Keratinocyte (primary cell): ENCODE measurements at places on chromosomes 7 and 10. TPM values are rescaled to one million over a fixed set of nuclear protein-coding genes. Genes with fewer than 3 reads are reported as not detected.

GRCh38 chr7:27263781-27264180 lies 21.2 kb downstream of the EVX1 start:
- no peak overlapping the region for H3K27ac ChIP-seq
- no peaks in the 10 kb centered on the region for H3K36me3 ChIP-seq

DNA sequence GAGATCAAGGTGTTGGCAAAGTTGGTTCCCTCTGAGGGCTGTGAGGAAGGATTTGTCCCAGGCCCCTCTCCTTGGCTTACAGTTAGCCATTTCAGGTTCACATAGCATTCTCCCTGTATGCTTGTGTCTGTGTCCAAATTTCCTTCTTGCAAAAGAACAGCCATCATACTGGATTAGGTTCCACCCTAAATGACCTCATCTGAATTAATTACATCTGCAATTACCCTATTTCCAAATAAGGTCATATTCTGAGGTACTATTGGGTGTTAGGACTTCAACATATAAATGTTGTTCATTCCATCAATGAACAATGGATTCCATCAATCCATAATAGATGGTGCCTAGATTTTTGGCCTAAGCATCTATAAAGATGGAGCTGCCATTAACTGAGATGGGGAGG lies 16.2 kb upstream of the LRRC17 start:
- H3K27me3 ChIP-seq = no peaks in the 10 kb centered on the region
- no peak overlapping the region for H3K4me3 ChIP-seq
- no peak for DNase-seq
- no peaks in the 10 kb centered on the region for H3K36me3 ChIP-seq
- H3K4me1 ChIP-seq = peaks cover 14% of the 10 kb centered on the region
- no peak overlapping the region for H3K27ac ChIP-seq

GRCh38 chr7:140136073-140136472 lies 40.7 kb downstream of the KDM7A start:
- no peak for DNase-seq
- no peak overlapping the region for H3K27ac ChIP-seq
- H3K27me3 ChIP-seq = no peaks in the 10 kb centered on the region
- peaks cover 4% of the 10 kb centered on the region for H3K36me3 ChIP-seq

DNA sequence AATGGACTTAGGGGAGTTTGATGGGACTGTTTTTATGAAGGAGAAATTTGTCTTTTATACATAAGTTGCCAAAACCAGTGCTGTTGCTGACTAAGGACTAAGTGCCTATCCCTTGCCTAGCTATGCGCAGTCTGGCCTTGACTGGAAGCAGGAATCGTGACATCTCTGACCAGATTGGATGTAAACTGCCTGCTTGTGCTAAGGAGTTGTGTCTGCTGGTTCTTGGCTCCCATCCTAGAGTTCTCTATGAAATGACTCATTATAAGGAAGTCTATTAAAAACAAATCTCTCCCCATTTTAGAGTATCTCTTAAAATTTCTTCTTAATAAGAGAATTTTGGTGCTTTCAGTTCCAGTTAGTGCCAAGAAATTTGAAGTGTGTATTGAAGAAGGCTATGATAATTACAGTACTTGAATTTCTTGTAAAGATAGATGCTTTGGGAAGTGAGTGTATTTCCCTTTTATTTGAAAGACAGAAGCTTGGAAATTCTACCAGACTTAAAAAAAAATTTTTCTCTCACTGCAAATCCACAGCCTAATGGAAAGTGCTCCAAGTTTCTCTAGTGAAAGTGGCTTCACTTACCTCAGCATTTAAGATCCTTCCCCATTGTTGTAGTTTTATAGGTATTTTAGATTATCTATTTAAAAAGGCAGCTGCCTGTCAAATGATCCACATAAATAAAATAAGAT lies 77.6 kb downstream of the BICC1 start:
- H3K36me3 ChIP-seq = no peaks in the 10 kb centered on the region
- peaks cover 8% of the 10 kb centered on the region for H3K4me1 ChIP-seq
- DNase-seq = no peak
- no peaks in the 10 kb centered on the region for H3K27me3 ChIP-seq
- H3K4me3 ChIP-seq = no peak overlapping the region
- no peak overlapping the region for H3K27ac ChIP-seq

DNA sequence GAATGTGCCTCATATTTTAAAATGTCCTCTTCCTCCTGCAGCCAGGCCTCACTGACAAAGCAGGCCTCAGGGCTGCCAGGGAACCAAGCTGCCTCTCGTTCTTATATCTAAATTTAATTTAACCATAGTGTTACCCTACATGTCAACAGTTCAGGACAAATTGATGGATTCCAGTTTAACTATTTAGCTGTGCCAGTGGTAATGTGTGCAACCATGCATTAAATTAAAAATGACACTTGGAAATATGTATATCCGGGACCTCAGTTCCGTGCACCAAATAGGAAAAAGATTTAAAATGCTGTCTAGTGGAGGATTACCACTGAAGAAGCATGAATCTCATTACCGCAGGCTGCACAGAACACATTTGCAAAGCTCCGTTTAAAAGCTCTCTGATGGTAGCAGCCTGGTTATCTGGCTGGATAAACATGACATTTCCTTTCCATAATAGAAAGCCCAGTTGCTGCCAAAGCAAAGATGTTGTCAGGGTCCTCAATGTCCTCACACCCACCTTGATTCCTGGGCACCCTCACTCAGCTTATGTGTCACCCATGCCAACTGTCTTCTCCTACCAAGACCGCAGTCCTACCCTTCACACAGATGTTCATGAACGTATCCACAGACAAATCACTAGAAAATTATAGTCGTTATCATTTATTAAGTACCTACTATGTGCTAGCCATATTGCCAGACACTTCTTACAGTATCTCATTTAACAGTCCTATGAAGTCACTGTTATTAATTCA lies 73.3 kb upstream of the FRMD4A start:
- H3K27ac ChIP-seq = no peak overlapping the region
- no peak overlapping the region for H3K4me3 ChIP-seq
- H3K27me3 ChIP-seq = no peaks in the 10 kb centered on the region
- H3K4me1 ChIP-seq = peaks cover 22% of the 10 kb centered on the region

DNA sequence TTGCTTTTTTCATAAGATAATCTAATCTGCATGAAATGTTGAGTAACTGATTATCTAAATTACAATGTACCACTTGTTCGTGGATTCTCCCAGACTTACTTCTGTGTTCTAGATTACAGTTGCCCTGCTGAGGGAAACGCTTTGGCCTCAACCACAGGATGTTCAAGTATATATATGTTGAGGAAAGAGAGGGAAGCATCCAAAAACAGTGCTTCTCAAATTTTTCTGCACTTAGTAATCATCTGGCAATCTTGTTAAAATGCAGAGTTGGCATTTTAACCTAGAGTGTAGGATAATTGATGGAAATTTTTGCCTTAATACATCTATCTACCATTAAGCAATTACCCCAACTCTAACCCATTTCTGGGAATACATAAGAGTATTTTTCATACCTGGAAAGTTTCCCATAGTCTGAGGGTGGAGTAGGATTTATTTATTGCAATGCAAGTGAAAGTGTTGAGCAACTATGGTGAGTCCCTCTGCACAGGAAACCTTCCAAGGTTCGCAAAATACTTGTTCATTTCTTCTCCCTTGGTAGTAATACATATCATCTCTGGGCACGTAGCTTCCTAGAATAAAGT lies 59.6 kb upstream of the C1GALT1 start:
- no peak overlapping the region for H3K27ac ChIP-seq
- H3K36me3 ChIP-seq = no peaks in the 10 kb centered on the region
- DNase-seq = no peak

GRCh38 chr10:13184730-13185514 lies 23.6 kb downstream of the MCM10 start:
- no peak for DNase-seq
- H3K4me1 ChIP-seq = no peaks in the 10 kb centered on the region
- H3K4me3 ChIP-seq = no peak overlapping the region
- no peaks in the 10 kb centered on the region for H3K27me3 ChIP-seq

DNA sequence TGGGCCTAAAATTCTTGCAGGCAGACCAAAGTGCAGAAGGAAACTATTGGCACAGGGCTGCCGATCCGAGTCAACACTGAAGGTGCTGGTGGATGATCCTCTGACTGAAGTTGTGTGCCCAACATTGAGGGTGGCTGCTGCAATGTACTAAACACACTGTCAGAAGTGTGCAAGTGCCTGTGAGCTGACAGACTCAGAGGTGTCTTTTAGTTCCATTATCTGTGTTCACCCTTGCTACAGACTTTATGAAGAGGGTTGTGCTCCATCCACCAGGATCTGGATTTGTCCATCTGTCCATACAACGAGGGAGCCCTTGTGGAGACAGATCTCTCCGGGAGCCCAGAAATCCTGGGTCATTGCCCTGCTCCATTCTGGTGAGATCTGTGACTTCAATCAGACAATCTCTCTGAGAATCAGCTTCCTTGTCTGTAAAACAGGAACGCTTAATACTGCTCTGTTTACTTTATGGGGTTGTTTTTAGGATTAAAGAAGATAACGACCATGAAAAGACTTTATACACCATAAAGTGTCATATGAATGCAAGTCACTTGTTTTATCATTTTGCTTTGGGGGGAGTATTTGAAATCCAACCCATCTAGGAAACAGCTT lies 9.5 kb upstream of the TRPV6 start:
- H3K4me3 ChIP-seq = no peak overlapping the region
- DNase-seq = no peak
- peaks cover 9% of the 10 kb centered on the region for H3K27me3 ChIP-seq
- H3K4me1 ChIP-seq = no peaks in the 10 kb centered on the region
- H3K36me3 ChIP-seq = no peaks in the 10 kb centered on the region

- no peaks in the 10 kb centered on the region for H3K4me1 ChIP-seq
- H3K27me3 ChIP-seq = peaks cover 49% of the 10 kb centered on the region
- no peak within 1 kb of the TSS for H3K27ac ChIP-seq
- no peak for DNase-seq
Measured at GRCh38 chr10:81874875-81875466, at the start of gene NRG3. NRG3 (plus strand) TSS chr10:81875194.

GRCh38 chr10:47291682-47292081 lies 8.3 kb upstream of the GDF10 start:
- H3K27ac ChIP-seq = no peak overlapping the region
- DNase-seq = no peak
- H3K36me3 ChIP-seq = no peaks in the 10 kb centered on the region
- H3K4me3 ChIP-seq = no peak overlapping the region

- H3K27me3 ChIP-seq = no peaks in the 10 kb centered on the region
- H3K36me3 ChIP-seq = no peaks in the 10 kb centered on the region
- no peak for DNase-seq
- peak overlapping the region; percentile 99 for H3K4me3 ChIP-seq
- H3K27ac ChIP-seq = peak overlapping the region; percentile 99
Measured at GRCh38 chr7:32890010-32890792, 1.4 kb downstream of the KBTBD2 start.

GRCh38 chr7:101582971-101583370 lies 46.1 kb downstream of the MYL10 start:
- no peak overlapping the region for H3K27ac ChIP-seq
- H3K27me3 ChIP-seq = no peaks in the 10 kb centered on the region
- H3K4me3 ChIP-seq = no peak overlapping the region
- no peak for DNase-seq
- no peaks in the 10 kb centered on the region for H3K36me3 ChIP-seq

DNA sequence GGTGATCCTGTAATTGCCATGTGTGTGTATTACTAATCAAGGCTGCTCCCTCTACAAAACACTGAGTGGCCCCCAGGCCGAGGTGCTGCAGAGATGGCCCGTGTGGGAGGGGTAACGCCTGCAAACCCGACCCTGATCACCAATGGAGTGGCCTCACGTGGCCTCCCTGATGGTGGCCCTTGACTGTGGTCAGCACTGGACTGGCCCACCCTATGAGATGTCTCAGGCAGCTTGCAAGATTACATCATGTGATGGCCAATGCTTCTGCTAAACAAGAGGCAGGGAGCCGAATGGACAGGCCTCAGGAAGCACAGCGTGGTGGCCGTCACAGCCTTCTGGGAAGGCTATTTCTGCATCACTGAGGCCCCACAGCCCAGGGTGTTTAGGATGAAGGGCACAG lies 186.4 kb downstream of the MGMT start:
- no peaks in the 10 kb centered on the region for H3K36me3 ChIP-seq
- no peak overlapping the region for H3K27ac ChIP-seq
- H3K4me1 ChIP-seq = no peaks in the 10 kb centered on the region
- DNase-seq = no peak
- H3K4me3 ChIP-seq = no peak overlapping the region

DNA sequence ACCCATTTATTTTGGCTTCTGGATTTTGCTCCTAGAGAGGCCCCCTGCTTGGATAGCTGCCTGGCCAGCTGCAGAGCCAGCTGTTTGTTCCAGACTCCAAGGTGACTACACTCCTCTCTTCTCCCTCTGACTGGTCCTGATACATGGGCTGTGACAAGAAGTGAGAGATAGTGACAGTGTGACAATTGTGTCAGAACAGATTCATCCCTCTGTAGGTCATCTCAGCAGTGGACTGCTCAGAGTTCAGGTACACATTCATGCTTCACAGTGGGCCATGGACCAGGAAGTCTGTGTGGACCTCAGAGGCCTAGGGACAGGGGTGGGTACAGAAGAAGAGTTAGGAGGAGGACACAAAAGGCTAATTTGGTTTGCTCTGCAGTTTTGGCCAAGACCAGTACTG lies 188.2 kb upstream of the MKLN1 start:
- no peak overlapping the region for H3K27ac ChIP-seq
- H3K4me1 ChIP-seq = no peaks in the 10 kb centered on the region
- H3K36me3 ChIP-seq = no peaks in the 10 kb centered on the region
- no peak overlapping the region for H3K4me3 ChIP-seq
- no peak for DNase-seq
- H3K27me3 ChIP-seq = no peaks in the 10 kb centered on the region

DNA sequence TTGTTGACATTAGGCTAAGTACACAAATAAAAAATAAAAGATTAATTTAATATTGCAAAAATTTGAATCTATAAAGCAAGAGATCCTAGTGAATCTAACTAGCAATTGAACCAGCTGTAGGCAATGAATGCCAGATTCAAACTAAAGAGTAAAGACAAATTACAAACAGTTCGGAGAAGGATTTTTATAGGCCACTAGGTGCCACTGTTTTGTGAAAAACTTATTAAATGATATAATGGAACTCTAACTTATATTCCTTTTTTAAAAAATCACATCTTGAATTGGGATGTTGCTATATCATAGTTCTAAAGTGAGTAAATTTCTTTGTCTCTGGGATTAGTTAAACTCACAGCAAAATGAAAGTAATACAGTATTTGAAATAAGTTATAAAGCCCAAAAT lies 39.1 kb upstream of the GNAI1 start:
- H3K27me3 ChIP-seq = no peaks in the 10 kb centered on the region
- H3K4me3 ChIP-seq = no peak overlapping the region
- H3K4me1 ChIP-seq = peaks cover 2% of the 10 kb centered on the region
- no peaks in the 10 kb centered on the region for H3K36me3 ChIP-seq
- DNase-seq = no peak
- no peak overlapping the region for H3K27ac ChIP-seq

The MRC1 gene
- 0.01 TPM in 3 replicates for polyA plus RNA-seq

The ASB15 gene
- polyA plus RNA-seq = not detected in 3 replicates

The MACROH2A2 gene
- 9.0 to 20.8 TPM (median 11.6 TPM) in 3 replicates for polyA plus RNA-seq

The DKK1 gene
- 78.4 to 320 TPM (median 223 TPM) in 3 replicates for polyA plus RNA-seq

The CLEC2L gene
- not detected in 3 replicates for polyA plus RNA-seq

The CTNNA3 gene
- 0.01 to 0.09 TPM in 2 of 3 replicates, not detected in the other for polyA plus RNA-seq

The ACTR3C gene
- polyA plus RNA-seq = 1.3 to 2.3 TPM (median 1.7 TPM) in 3 replicates
